ENCODE measurements at places on chromosomes 11 and 22. TPM values are rescaled to one million over a fixed set of nuclear protein-coding genes. Genes with fewer than 3 reads are reported as not detected.

Gene TMEM191B
- total RNA-seq: 0.59 TPM

GRCh38 chr22:27885977-27886842 lies 32.8 kb downstream of the PITPNB start:
- no peak for DNase-seq

- no peak for DNase-seq
Measured at GRCh38 chr11:132208477-132209055, 838.2 kb downstream of the NTM start.

DNA sequence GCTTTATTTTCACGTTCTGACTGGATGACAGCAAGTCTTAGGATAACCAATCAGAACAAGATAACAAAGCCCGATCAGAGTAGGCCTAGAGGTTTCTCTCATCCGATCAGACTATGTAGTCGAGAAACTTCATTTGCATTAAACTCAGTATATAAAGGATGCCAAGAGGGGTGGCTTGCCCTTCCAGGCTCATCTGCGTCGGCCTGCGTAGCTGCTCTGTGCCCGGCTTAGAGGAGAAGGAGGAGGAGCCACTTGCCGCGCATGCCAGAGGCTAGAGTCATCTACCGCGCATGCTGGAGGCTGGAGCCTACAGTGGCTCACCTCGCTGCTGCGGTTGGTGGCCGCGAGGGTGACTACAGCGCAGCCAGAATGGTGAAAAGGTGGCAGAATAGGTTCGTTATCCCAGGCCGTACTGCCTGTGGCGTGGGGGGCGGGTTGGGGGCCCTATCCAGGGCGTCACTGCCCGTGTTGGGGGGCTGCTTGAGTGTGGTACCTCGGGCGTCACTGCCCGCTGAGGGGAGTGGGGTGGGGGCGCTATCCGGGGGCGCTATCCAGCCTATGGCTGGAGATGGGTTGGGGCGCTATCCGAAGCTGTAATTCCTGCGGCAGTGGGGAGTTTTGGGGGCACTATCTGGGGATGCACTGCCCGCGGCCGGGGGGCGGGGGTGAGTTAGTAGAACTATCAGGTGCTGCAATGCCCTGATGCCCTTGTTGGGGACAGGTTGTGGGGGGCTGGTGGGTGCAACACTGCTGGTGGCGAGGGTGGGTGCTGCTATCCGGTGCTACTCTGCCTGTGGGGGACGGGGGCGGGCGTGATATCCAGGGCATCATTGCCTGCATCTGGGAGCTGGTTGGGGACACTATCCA lies at the start of gene RFPL2:
Gene RFPL2, minus strand, starts transcription at position 218 of the 867 bp plus-strand sequence. CDS start 2,622 bp downstream, outside the sequence.
- DNase-seq: peak; percentile 52

DNA sequence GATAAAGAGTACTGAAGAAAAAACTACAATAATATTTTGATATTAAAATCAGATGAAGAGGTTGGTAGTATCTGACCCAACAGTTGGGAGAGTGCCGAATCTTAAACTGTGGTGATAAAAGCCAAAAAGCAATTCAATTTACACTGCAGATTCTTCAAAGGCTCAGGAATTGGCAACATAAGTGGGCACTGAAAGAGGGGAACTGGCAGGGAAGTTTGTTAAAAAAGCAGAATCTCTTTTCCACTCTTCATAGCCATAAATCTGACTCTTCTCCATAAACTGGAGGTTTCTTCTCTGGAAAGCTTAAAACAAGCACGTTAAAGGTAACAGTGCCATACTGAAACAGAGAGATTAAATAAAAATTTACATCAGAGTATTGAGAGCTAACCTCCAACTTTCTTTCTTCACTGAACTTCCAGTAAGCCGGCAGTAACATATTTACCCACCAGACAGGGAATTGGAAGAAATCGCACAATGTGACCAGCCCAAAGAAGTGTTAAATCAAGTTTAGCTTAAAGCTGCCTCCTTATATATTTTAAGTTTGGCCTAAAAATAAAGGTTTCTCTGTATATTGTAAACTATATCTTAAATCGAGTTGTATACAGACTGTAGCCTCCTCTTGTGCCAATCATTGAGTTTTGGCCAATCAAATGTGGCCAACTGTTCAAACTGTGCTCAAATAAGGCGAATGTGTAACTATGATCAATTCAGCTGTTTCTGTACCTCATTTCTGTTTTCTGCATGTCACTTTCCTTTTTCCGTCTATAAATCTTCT lies 358.3 kb downstream of the NXPE2 start:
- DNase-seq: no peak

GRCh38 chr11:32003335-32003734 lies 87.5 kb upstream of the RCN1 start:
- no peak for DNase-seq

Measured in left ventricle myocardium superior (tissue), 1 donor.